ENCODE measurements at places on chromosomes 16 and 17.

DNA sequence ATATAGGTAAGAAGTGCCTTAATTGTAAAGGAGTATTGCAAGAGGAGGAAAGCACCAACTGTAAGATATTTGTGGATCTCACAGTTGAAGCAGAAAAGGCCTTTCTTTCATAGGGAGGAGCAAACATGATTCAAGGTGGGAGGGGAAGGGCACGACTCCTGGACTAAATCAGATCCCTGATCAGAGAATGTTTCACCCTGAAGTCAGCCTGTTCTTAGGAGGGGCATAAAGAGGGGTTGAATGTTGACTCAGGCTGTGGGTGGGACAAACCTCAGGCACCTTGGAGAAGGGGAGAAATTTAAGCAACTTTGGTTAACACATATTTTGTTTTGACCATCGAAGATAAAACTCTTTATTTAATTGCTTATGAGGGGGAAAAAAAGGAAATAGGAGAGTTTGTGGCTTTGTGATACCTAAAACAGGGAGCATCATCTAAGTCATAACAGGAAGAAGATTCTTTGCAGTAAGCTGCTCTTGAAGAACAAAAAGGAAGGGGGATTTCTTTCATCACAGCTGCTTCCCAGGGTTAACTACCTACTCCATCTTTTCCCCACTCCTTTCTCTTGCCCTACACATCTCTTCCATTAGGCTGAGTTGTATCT lies 158.6 kb upstream of the ZNF267 start:
- DNase-seq = no peak

- DNase-seq = no peak
Observed at GRCh38 chr17:80681215-80681614, 136.6 kb downstream of the RPTOR start.

DNA sequence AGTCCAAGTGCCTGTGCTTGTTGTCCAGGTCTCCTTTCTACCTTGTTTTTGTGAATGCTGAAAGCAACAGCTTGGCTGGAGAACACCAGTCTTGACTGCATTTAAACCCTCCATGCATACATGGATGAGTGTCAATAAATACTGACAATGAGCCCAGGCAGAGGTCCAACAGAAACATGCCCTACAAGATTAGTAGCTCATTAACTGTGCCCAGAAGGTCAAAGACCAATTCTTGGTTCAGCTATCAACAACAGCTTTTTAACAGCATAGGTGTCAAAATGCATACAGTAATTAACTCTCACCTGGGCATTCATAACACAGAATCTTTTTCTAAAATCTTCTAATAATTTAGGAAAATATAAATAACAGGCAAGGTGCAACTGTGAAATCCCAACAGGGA lies 63.2 kb downstream of the N4BP1 start:
- DNase-seq = no peak

GRCh38 chr17:64205804-64206203 lies 57.3 kb downstream of the TEX2 start:
- DNase-seq = no peak

DNA sequence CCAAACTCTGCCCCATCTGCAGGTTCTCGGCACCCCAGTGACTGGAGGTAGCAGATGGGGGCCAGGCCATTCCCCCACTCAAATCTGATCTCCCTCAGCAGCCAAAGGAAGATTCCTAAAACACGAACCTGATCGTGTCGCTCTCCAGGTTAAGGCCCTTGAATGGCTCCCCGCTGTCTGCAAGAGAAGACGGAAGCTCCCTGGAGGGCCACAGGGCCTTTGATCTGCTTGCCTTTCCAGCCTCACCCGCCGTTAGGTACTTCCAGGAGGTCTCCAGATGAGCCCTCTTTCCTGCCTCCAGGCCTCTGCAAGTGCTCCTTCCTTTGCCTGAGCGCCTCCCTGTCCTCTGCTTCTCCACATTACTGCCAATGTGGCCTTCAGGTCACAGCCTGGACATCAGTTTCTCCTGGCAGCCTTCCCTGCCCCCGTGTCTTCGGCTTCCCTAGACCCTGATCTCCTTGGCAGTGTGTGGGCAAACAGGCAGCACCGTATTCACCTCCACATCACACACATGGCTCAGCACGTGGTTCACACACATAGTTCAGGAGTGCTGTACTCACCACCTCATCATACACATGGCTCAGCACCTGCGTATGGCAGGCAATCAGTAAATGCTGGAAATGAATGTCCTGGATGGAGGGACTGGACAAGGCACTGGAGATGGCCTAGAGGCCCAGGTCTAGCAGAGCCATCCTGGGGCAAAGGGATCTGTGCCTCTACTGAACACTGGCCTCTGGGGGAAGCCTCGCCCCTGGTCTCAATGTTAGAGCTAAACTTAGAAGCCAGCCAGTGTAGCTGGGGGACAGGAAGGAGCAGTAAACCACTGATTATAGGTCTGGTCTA lies 26.4 kb upstream of the MRPS23 start:
- no peak for DNase-seq

GRCh38 chr17:50317121-50317520 lies 28.8 kb upstream of the XYLT2 start:
- DNase-seq = no peak

GRCh38 chr17:28747801-28748750 lies 4.3 kb downstream of the TRAF4 start:
- no peak for DNase-seq

DNA sequence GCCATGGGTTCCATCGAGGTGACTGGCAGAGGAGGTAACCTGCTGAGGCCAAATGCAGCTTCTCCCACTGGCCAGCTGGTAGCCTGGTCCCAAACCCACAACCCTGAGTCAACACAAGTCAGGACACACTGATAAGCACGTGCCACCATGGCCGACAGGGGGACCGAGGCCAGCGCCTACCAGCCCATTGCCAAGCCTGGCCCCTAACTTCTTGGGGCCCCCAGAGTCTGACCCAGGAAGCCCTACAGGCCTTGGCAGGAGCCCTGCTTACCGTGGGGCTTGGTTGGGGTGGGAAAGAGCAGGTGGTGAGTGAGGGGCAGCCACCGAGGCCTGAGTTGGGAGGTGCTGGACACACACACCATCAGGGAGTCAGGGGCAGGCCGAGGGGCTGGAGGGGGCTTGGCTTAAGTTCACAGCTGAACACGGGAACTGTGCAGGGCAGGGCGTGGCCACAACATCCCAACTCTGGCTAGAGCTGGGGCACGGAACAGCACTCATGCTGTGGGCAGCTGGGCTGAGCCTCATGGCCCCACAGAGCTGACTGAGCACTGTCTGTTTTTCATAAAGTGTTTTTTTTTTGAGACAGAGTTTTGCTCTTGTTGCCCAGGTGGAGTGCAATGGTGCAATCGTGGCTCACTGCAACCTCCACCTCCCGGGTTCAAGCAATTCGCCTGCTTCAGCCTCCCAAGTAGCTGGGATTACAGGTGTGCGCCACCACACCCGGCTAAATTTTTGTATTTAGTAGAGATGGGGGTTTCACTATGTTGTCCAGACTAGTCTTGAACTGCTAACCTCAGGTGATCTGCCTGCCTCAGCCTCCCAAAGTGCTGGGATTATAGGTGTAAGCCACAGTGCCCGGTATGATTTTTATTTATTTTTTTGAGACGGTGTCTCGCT lies 5.5 kb downstream of the MRPL28 start:
- no peak for DNase-seq

DNA sequence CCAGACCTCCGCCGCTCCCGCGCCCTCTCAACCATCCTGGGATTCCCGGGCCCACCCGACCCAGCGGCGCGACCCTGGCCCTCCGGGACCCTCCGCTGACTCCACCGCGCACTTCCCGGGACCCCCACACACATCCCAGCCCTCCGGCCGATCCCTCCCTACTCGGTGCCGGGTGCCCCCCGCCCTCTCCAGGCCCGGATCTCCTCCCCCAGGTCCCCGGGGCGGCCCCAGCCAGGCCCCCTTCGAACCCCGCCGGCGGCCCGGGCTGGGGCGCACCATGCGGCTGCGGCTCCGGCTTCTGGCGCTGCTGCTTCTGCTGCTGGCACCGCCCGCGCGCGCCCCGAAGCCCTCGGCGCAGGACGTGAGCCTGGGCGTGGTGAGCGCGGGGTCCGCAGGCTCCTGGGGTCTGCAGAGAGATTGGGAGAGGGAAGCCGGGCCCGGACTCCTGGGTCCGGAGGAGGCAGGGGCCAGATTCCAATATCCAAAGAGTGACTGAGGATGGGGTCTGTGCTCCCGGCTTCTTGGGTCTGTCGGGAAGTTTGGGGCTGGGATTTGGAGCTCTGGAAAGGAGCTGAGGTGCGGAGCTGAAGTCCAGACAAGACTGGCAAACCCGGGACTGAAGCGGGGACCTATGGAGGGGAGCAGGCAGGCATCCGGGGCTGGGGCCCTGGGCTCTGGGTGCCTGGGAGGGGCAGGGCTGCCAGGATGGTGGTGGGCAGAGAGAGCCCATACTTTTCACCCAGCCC lies 453 bp downstream of the MMP25 start:
- DNase-seq = no peak

- DNase-seq = no peak
Observed at GRCh38 chr16:89923640-89924296, 626 bp downstream of the TUBB3 start.

GRCh38 chr17:7204336-7204735 lies 15.3 kb downstream of the DLG4 start:
- no peak for DNase-seq

DNA sequence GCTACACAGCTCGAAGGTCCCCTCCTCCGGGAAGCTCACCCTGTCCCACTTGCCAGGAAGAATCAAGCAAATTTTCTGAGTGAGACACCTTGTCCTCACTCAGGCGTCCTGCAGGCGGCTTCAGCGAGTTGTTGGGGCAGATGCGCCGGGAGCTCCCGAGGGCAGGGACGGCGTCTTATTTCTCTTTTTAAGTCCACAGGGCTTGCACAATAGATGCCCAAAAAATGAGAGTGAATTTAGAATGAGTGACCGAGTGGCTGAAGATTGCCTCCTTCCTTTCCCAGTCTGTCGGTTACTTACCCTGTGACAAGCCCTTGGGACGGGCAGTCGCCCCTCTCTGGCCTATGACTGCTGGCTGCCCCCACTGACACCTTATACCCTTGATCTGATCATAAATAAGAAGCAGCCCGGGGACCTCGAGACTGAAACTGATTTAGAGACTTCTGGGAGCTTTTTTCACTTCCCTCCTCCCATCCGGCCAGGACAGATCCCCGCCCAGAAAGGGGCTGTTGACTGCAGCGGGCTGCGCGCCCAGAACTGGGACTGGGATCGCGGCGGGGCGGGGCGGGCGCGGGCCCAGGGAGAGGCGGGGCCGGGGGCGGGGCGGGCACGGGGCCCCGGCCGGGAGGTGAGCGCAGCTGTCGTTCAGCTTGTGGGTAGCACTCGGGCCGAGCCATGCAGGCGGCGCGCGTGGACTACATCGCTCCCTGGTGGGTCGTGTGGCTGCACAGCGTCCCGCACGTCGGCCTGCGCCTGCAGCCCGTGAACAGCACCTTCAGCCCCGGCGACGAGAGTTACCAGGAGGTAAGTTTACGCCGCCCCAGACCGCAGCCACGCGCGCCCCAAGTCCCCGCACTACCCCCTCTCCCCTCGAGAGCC lies at the start of gene TTYH2:
Gene TTYH2, plus strand, starts transcription at position 659 of the 879 bp plus-strand sequence. Its CDS starts 17 bp downstream, at position 676.
- DNase-seq = peak; percentile 42

All from stimulated activated CD8-positive, alpha-beta memory T cell treated with anti-CD3 and anti-CD28 coated beads, Interleukin-7, amount 100 ng/mL, for 1 hour (primary cell).